ENCODE measurements at places on chromosomes 11 and 22.
A peak's percentile ranks its signal among the peaks of the same experiment; 100 is the strongest.

DNA sequence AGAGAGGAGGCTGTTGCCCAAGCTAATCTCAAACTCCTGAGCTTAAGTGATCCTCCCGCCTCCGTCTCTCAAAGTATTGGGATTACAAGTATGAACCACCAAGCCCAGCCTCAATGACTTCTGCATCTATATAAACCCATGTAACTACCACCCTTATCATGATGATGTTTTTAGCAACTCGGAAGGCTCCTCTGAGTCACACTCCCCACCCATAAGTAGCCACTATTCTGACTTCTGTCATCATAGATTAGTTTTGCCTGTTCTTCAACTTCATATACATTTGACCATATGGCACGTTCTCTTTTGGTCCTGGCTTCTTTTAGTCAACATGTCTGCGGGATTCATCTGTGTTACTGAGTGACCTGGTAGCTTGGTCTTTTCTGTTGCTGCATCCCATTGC, 6.4 kb upstream of the FOSL1 start:
- no peak for DNase-seq

DNA sequence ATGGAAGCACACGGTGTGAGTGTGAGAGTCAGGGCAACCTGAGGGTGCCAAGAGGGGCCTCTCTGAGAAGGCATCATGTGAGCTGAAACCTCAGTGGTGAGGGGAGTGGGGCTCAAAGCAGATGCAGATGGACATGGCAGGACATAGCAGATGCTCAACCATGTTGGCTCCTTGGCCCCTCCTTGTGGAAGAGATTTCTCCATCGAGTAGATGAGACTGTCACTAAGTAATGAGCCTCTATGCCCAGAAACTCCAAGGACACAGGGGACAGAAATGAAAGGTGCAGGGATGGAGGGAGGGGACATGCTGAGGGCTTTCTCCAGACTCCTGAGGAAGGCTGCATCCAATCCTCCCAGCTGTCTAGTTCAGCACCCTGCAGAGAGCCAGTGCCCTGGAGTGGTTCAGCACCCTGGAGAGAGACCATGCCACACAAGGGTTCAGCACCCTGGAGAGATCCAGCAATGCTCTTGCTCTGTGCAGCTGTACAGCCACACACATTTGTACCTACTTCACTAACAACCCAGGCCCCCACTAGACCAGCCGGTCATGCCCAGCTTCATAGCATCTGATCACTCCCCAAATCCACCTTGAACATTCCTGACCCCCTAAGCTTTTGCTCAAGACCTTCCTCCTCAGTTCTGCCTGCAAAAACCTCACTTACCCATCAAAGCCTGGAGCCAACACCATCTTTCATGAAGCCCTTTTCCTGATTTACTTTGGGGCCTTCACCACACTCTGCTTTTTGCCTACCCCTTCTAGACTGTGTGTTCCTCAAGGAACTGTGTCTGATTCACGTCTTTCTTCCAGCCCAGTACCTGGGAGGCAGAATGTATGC, 252.0 kb downstream of the CTTN start:
- peak; percentile 71 for DNase-seq

DNA sequence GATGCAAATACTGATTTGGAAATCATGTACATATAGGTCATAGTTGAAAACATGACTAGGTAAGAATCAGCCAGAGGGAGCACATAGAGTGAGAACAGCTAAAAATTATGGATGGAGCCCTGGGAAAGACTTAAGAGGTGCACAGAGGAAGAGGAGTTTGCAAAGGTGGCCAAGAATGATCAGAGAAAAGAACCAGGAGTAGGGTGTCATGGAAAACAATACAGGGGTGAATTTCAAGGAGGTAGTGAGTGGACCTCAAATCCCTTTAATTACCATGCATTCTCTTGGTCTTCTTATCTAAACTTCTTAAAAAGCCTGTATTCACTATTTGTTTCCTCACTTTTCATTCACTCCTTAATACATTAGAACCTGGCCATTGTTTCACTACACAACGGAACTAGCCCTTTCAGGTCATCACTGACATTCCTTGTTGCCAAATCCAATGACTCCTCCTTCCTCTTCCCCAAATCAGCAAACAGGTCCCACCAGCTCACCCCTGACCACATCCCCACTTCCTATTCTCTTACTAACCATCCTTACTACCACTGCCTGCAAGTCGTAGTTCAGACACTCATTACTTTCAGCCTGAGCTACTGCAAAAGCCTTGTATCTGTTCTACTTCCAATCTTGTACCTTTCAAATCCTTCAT, 22.6 kb downstream of the BUD13 start:
- DNase-seq = no peak

- no peak for DNase-seq
Measured at GRCh38 chr11:93945596-93945995, 75.6 kb upstream of the HEPHL1 start.

GRCh38 chr11:74926304-74927030, 22.4 kb downstream of the XRRA1 start:
- DNase-seq = no peak

DNA sequence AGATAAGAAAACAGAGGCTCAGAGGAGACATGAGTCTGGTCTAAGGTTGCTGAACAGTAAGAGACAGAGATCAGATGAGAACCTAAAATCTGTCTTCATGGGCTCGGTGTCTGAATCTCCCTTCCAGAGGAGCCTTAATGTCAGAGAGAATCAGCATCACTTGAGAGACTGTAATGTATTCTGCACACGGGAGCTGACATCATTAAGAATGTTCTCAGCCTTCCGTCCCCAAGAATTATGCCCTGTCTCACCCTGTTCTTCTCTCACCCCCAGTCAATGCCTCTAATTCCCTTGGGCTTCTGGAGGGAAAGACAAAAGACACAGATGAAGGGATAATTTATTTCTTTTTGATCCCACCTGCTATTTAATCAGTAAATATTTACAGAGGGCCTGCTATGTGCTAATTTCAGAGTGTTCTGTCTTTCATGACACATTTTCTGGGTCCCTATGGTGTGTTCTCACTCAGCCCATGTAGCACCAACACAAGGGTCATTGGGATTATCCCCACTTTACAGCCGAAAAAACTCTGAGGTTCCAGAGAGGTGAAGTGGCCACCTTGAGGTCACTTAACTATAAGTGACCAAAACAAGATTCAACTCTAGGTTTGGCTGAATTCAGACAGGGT, 61.8 kb downstream of the CD82 start:
- no peak for DNase-seq

DNA sequence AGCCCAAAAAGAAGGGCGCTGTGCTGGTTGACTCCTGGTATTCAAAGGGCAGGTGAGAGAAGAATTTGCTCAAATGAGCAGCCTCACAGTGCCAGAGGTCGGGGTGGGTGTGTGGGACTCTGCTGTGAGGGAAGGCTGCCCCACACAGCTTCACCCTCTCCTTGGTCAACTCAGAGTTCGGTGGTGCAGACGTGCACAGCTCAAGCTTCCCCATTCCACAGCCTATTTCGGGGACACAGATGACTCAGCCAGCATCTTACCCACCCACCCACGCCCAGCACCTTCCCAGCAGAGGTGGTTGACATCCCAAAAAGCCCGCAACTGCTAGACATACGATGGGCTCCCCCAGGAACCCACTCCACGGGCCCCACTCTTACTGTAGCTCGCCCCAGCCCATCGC, 46.5 kb upstream of the CCND1 start:
- no peak for DNase-seq

GRCh38 chr11:818396-819128, at the start of gene PNPLA2:
Gene PNPLA2 (plus strand): TSS chr11:818914. CDS start chr11:819719, 805 bp downstream.
- DNase-seq = no peak

- peak; percentile 5 for DNase-seq
Measured at GRCh38 chr11:49995565-49995964, 13.2 kb upstream of the OR4C12 start.

DNA sequence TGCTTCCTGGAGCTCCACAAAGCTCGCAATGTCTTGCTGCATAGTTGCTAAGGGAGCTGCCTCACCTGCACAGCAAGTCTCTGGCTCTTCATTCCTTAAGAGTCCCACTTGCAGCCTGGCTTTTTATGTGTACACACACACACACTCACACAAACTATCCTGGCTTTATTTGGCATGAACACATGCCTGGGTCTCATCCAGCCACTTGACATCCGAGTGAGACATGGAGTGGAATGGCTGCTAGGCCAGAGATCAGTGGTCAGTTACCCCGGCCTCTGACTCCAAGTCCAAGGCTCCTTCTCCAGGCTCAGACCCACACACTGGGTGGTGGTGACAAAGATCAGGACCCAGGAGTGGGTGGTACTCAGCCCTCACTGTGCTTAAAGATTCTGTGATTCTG, 37.9 kb upstream of the CLTCL1 start:
- no peak for DNase-seq

DNA sequence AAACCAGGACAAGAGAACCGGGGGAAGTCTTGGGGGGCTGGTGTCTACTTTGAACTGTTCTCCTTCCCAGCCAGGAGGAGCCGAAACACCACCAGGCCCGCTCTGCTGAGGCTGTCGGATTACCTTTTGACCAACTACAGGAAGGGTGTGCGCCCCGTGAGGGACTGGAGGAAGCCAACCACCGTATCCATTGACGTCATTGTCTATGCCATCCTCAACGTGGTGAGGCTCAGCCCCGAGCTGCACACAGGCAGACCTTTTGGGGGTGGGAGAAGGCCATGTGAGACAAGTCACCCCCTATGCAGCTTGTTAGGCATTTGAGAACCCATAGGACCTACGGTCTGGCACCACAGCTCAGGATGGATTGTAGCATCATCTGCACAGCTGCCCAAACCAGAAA, 2.8 kb downstream of the HTR3A start:
- DNase-seq = no peak

GRCh38 chr11:57604296-57605027, 7.0 kb downstream of the SERPING1 start:
- DNase-seq = no peak

DNA sequence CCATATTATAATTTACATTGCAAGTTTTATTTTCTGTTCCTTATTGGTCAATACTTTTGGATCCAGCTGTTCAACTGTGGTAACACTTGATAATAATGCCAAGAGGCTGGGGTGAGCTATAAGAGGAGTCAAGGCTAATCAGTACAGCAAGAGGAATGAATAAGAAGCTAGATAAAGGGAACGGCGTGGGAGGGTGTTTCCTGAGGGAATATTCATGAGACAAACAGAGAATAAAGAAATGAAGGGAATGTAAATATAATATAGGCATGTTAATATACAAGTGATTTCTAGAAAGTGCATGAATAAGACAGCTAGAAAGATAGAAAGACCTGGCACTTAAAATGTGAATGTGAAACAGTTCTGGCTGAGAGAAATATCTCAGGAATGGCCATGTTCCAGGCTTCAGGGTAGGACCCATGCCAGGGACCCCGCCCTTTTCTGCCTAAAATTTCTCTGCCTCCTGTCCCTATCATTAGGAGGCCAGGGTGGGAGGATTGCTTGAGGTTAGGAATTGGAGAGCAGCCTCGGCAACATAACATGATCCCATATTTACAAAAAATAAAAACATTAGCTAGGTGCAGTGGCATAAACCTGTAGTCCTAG, 3.9 kb downstream of the OR51B4 start:
- DNase-seq = no peak

GRCh38 chr11:96015906-96016565, 92.1 kb upstream of the MTMR2 start:
- DNase-seq = no peak

- no peak for DNase-seq
Measured at GRCh38 chr11:134572741-134573675, 161.0 kb upstream of the B3GAT1 start.

- DNase-seq = no peak
Measured at GRCh38 chr11:29208117-29208516, 808.7 kb downstream of the KCNA4 start.

DNA sequence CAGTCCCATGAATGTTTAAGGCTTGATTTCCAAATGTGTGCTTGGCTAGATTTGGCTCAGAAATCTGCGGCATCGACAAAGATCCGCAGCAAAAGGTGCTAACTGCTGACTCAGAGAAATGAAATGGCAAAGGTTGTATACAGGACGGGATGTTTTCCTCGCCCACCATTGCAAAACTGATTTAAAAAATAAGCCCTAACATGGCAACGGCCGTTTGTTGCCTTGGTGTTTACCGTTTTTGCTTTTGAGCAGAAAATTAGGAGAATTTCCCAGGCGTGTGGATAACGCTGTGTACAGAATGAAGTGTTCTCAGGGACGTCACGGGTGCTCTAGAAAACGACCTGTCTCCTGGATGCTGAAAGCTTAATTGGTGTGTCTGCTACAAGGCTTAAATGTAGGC, 70.2 kb downstream of the ARHGAP8 start:
- no peak for DNase-seq

DNA sequence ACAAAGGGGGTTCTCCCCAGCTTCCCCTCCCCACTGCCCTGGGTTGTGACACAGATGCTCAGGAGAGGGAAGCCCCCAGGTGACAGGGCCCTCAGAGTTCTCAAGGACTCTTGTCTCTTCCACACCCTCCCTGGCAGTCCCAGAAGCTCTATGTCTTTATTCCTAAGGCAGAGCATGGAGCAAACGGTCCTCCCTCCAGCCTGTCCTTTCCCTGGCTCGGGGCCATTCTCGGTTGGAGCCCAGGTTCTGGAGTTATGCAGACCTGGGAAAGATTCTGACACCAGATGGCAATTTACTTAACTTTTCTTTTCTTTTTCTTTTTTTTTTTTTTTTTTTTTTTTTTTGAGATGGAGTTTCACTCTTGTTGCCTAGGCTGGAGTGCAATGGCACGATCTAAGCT, 186.6 kb downstream of the CEP164 start:
- DNase-seq = no peak

GRCh38 chr11:58905011-58905720, 34.1 kb upstream of the GLYATL1 start:
- no peak for DNase-seq

DNA sequence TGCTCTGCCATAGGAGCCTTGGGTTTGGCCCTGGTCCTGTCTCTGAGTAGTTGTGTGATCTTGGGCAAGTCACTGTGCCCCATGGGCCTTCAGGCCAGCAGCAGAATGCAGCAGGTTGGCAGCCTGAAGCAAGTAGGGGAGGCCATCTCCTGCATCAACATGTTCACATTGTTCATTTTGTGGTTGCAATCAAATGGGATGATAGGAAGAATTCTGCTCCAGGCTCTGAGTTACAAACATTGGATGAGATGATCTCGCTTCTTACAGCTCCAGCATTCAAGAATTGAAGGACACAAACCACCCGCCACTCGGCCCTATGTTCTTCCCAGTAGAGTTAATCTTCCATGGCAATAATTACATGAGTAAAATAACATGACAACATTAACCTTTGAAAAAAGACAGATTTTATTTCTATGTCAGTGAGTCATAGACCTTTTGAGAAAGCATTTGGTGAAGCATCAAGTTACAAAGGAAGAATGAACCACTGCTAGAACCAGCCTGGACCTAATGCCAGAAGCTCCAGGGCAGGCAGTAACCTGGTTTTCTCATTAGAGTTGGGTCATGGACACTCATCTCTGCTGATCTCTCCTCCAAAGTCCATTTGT, 308.3 kb upstream of the NCAM1 start:
- DNase-seq = no peak

DNA sequence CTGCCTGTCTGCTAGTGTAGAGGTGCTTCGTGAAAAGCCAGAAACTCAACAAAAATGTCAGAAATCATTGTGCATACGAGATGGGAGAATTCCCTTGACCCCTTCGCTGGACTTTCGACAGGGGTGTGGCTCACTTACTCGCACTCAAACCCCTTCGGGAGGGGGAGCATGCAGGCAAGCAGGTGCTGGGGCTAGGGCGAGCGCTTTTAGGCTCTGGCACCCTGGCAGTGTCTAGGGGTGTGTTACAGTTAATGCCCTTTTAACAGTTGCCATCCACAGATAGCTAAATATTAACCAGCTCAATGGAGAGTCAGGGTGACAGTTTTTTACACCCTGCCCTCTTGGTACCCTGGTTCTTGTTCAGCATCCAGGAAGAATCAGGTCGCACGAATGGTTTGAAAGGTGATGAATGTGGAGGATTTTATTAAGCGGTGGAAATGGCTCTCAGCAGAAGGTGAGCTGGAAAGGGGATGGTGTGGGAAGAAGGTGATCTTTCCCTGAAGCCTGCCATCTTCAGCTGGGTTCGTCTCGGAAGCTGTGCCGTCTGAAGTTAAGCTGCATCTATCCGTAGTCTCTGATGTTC, 59.6 kb upstream of the SHANK2 start:
- DNase-seq = no peak

Measured in H54 (cell line).